ENCODE measurements at places on chromosomes 2 and 18.

- no peak for DNase-seq
Observed at GRCh38 chr2:52402128-52402527, 1365.5 kb upstream of the CHAC2 start.

GRCh38 chr2:10949835-10950234, 38.1 kb downstream of the KCNF1 start:
- DNase-seq = no peak

GRCh38 chr2:120509213-120509815, 163.4 kb downstream of the INHBB start:
- no peak for DNase-seq

DNA sequence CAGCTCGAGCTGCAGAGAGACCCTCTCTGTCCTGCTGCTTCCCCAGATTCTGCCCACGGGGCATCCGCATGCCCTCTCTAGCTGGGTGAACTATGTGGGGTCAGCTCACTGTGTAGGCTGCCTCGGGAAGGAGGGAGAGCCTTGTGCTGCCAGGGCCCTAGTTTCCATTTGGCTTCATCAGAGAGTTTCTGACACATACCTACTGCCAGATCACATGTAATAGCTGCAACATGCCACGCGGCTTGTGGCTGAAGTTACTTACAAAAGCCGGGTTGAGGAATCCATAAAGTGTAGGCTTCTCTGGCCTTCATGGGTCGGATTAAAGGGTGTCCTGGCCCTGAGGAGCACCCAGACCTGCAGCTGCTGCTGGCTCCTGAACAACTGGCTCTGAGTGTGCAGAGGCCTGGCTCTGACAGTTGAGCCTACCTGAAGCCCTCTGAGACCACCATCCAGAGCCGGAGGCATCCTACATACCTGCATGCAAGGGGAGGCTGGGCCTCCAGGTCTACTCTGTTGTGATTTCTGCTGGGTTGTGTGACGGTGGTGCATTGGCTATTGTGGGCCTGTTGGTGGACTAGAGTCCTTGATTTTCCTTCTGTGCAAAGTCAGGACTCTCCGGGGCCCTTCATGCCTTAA, 130.0 kb downstream of the SH3RF3 start:
- DNase-seq = no peak

DNA sequence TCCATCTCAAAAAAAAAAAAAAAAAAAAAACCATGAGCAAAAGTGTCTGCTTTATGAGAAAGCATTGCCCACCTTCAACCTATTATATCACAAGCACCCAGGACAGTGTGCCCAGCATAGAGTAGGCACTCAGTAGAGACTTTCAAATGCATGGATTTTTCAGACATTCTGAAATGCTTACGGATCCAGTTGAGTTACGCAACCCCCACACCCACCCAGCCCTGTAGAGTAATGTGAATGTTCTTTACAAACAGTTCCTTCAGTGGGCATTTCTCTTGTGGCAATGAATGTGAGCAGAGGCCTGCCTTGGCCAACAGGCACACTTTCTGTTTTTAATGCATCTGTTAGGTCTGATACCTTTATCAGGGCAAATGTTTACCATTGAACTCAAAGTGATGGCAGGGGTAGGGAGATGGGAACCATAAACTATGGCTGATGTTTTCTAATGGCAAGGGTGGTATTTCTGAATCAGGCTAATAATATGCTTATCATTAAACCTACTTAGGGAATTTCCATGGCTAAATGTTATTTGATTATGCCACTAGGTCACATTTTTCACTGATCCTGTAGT, 65.0 kb upstream of the RPL31 start:
- DNase-seq = no peak

DNA sequence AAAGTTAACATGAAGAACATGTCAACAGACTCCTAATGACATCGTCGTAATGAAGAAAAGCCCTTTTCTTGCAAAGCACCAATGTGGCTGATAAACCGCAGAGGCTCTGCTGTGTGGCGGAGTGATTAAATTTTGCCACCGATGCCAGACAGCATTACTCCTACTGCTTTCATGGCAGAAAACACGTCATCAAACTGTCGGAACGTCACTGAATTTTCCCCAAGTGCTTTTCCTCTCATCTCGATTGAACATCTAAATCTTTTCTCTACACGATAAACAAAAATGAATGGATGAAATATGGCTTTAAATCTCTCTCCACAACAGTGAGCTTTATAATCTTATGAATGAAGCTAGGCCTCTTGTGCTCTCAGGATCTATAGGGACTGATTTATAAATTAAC, 159.8 kb upstream of the REG3G start:
- no peak for DNase-seq

DNA sequence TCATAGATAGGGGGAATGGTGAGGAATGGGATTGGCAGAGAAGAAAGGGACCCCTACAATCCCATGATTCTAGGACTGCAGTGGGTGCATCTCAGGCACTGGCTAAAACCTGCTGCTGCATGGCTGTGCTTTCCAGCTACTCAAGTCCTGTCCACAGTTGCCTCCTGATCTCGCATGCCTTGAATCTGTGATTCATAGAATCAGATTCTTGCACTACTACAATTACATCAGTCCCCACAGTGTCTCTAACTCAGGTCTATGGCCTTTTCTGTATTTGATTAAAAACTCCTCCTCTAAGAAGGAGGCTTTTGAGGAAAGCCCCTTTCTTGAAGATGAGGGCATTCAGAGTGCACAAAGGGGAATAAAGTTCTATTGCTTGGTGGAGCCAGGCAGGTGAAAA, 117.4 kb downstream of the LRATD1 start:
- DNase-seq = no peak

GRCh38 chr18:31710826-31711225, 26.4 kb upstream of the B4GALT6 start:
- DNase-seq = no peak

GRCh38 chr2:13758412-13758811, 874.1 kb upstream of the LRATD1 start:
- no peak for DNase-seq

- no peak for DNase-seq
Observed at GRCh38 chr2:15762449-15762848, 170.8 kb downstream of the DDX1 start.

DNA sequence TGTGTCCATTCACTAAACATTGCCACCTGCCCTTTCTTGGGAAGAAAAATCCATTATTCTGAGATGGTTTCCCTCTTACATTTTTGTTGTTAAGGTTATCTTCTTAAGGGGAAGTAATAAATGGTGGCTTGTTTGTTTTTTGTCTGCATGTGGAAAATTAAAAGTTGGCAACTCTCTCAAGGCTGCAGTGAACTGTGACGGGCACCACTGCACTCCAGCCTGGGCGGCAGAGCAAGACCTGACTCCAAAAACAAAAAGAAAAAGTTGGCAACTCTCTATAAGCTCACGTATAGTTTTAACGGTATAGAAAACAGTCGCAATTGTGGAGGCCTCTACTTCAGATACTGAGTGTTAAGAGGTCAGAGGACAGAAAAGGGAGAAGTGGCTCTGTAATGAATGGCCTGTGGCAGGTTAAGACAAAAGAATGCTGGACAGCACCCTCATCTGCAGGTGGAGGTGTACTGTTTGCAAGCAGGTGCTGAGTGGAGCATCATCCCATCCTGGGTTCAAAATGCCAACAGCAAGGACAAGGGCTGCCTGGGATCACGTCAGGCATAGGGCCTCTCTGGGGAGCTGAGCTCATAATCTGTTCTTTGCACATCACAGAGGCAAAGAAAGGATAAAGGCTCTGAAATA, 16.7 kb downstream of the L3MBTL4 start:
- no peak for DNase-seq

DNA sequence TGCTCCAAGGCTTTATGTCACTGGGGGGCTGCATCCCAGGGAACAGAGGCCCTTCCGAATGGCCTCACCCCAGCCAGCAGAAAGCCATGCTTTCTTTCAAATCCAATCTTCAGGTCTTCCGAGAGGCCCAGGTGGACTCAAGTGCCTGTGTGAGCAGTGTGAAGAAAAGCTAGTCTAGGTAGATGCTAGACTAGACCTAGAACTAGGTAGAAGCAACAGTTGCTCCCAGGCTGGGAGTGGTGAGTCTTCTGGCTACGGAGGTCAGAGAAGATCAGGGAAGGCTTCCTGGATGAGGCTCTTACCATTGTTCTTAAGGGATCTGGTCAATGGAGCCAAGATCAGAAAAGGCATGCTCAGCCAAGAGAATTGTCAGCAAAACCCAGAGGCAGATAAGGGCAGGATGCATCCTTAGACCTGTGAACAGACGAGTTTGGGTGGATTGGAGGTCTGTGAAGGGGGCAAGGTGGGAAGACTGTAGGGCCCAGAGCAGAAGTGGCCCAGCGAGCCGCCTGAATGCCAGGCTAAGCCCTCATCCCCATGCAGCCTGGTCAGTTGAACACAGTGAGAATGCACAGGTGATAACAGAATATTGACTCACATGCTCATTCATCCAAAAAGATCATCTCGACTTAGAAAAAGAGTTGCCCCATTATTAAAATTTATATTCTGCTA, 110.8 kb downstream of the SMAD7 start:
- no peak for DNase-seq

GRCh38 chr18:32138332-32138982, 46.8 kb downstream of the RNF138 start:
- DNase-seq = no peak

GRCh38 chr2:57669570-57669969, 377.0 kb upstream of the VRK2 start:
- no peak for DNase-seq

- DNase-seq = no peak
Observed at GRCh38 chr2:207216457-207216856, 50.7 kb upstream of the KLF7 start.

GRCh38 chr2:207015901-207016300, 76.6 kb downstream of the CPO start:
- no peak for DNase-seq

GRCh38 chr2:71426721-71427120, 26.6 kb upstream of the DYSF start:
- DNase-seq = no peak

DNA sequence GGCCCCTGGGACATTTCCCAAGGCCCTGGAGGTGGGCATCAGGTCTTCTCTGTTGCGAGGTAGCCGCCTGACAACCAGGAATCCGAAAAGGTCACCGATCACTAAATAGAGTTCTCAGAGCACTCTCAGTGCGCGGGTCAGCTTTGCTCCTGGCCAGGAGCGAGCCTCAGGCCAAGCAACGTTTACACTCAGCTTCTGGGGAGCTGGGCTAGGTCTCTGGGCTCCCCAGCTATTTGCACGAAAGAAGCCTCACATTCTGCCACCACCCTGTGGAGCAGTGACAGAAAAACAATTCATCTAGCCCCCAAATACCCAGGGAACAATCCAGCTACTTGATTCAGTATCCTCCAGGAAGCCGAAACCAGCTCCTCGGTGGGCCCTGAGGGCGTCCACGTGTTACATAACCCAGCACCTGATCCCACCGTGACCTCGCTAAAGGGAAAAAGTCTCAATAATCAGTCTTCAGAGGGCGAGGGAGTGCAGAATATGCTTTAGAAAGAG, 3.3 kb downstream of the SH3BP4 start:
- no peak for DNase-seq

- DNase-seq = no peak
Observed at GRCh38 chr18:53551868-53552426, 672.5 kb downstream of the MBD2 start.

- no peak for DNase-seq
Observed at GRCh38 chr2:168138901-168139300, 108.5 kb downstream of the STK39 start.

DNA sequence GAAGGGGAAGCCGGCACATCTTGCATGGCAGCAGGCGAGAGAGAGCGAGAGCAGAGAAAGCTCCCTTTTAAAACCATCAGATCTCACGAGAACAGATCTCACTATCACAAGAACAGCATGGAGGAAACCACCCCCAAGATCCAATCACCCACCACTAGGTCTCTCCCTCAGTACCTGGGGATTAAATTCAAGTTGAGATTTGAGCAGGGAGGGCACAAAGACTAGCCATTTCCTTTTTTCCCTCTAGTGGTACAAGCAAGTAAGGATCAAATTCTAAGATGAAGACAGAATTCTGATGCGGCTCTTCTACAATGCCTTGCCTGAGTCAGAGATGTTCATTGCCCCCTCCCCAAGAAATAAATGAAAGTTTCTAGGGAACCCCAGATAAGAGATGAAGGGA, 45.6 kb upstream of the ANKRD44 start:
- DNase-seq = no peak

DNA sequence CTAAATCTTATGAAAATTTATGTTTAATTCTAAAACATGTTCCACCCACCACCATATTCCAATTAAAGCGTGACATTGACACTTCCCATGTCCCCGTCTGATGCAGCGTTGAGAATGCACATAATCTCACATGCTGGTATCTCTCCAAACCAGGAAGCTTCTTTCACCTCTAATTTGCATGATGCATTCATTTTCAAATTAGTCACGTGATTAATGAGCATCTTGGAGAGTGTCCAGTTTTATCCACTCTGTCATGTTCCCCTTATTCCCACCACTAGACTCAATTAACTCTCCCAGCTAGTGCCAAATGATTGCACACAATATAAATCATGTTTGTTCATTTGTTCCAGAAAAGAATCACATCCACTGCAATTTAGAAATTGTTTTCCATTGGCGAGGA, 105.8 kb downstream of the RIT2 start:
- no peak for DNase-seq

DNA sequence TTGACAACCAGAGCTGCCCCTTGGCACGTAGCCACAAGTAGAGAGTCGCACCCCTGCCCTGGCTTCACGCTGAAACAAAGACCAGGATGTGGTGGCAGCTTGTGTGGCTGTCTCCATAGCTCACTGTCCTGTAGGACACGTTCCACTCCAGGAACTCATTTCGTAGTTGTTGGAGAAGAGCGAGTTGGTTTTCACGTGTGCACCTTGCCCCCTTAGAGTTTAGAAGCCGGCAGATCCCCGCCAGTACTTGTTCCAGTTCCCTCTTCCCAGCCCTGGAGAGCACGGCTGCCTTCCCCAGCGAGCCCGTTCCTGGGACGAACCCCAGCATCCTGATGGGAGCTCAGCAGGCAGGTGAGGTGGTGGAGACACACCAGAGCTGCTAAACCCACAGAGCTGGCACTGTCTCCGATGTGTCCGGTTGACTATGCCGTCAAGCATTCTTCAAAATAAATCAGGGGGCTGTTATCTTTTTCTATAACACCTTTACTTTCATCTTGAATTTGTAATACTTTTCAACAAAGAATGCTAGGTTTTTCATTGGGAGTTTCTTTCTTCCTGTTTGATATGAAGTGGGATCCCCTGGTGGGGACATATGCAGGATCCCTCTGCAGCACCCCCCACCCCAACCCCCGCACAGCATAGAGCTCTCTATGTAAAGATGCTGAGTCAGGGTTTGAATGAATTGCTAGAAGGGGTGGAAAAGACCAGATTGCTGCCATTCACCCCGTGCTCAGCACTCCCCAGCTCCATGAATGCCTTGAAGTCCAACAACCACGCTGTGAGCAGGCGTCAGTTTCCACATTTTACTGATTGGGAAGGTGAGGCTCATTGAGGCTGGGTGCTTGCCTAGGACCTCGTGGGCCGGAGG, 44.5 kb downstream of the GREB1 start:
- DNase-seq = no peak

DNA sequence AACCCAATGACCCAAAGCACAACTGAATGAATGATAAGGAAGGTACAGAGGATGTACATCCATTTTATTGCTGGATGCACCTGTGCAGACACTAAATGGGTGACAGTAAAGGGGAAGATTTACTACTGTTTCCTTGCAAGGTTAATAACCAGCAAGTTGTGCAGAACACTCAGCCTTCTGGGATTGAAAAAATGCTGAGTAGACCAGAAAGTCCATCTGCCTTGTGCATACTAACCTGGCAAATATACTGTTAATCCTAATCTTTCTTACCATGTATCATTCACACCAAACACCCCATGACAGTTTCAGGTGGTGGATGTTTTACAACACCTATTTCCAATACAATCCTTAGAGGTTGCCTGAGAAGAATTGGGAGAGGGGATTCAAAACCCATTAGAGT, 814.1 kb upstream of the NRXN1 start:
- DNase-seq = no peak
